ENCODE measurements at places on chromosomes 5 and 9. TPM values are rescaled to one million over a fixed set of nuclear protein-coding genes. Genes with fewer than 3 reads are reported as not detected.

DNA sequence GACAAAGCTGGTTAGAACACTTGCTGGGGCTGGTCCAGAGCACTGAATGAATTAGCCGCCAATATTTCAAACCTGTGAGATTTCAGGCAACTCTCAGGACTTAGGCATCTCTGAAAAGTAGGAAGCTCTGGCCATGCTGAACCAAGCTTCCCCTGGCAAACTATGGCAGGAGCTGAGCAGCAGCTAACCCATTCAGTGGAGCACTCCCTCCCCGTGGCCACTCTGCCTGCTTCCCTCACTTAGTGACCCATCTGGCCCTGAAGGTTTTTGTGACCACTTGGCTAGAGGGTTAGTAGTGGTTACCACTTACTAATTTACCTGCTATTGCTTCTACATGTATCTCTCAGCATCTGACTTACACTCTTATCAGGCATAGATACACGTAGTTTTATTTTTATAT is 25.5 kb downstream of the FOXI1 start:
- no peak for DNase-seq

DNA sequence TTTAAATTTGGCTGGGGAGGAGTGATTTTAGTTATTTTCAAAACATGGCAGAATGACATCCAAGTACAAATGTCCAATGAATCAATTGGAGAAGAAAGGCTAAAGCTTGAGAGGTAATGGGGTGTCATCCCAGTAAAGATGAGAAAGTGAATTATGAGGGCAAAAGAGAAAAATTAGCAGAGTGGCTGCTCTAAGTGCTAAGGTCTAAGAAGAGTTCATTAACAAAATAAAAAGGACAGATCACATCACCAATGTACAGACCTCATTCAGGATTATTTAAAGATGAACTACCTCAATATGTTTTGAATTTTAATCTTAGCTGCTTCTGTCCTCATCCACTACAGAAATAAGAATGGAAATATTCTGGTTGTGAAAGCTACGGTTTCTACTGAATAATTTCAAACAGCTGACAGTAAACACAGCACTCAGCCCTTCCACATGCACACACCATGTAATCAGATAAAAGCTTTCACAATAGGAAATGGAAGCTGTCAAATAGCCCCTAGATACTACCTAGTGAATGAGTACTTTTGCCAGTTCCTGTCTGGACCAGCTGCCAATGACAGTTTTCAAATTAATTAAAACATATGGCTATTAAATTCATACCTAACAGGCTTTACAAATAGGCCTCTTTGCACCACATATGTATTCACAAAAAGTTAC is 171.5 kb downstream of the SSBP2 start:
- no peak for DNase-seq

DNA sequence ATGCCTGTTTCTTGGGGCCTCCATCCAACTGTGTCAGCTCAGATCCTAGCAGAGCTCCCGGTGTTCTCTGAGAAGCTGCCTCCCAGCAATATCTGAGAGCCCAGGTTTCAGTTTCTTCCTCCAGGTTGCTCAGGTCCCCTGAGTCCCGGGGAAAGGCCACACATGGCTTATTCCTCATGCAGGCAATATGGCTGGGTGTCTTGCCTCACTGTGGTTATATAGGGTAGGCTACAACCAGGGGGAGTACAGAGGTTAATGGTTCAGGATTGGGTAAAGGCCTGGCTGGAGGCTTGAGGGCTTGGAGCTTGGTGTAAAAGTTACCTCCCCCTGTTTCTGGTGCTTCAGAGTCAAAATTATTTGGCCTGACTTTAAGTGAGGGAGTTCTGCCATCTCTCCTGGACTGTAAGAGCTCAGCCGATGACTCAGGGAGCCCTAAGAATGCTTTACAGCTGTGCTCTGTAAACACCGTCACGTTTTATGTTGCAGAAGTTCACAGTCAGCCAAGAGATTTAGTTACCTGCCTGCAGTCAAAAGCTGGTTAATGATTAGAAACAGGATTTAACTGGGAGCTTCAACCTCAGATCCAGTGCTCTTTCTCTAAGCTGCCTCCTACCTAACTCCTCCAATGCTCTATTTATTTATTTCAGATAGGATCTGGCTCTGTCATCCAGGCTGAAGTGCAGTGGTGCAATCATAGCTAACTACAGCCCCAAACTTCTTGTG is 24.3 kb upstream of the UBAP2 start:
- peak; percentile 83 for DNase-seq

Gene CDC20B
- not detected for total RNA-seq

Gene TMC1
- not detected for total RNA-seq

Gene SKP1
- 123 TPM for total RNA-seq

DNA sequence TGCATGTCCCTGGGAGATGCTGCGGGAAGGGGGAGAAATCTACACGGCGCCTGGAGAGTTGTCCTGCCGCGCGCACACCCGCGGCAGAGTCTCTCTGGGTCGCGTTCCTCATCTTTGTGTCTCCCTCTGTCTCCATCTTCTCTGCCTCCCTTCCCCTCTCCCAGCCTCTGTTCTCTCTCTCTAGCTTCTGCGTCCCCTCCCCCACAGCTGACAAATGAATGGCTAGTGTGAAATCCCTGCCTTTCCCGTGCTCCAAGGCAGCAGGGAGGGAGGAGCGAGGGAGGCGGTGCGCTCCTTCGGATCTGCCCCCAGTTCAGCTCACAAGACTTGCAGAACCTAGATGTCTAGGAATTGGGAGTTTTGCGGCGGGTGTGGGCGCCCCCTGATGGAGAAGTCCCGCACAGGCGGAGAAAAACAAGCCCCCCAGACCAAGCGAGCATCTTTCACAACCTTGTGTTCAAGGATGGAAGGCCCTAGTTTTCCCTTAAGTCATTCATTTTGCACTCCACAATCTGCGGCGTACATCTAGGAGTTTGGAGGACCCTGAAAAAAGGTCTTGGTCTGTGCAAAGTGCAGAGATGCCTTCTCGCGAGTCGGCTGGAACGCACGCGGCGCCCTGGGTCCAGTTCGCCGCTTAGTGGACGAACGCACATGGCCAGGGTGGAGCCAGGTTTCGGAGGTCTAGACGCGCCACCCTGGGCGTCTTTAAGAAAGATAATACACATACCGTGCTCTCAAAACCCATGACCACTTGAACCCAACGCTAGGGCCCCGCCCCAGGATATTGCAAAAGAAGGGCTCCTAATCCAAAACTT is 2.0 kb downstream of the VCAN start:
- peak; percentile 98 for DNase-seq

DNA sequence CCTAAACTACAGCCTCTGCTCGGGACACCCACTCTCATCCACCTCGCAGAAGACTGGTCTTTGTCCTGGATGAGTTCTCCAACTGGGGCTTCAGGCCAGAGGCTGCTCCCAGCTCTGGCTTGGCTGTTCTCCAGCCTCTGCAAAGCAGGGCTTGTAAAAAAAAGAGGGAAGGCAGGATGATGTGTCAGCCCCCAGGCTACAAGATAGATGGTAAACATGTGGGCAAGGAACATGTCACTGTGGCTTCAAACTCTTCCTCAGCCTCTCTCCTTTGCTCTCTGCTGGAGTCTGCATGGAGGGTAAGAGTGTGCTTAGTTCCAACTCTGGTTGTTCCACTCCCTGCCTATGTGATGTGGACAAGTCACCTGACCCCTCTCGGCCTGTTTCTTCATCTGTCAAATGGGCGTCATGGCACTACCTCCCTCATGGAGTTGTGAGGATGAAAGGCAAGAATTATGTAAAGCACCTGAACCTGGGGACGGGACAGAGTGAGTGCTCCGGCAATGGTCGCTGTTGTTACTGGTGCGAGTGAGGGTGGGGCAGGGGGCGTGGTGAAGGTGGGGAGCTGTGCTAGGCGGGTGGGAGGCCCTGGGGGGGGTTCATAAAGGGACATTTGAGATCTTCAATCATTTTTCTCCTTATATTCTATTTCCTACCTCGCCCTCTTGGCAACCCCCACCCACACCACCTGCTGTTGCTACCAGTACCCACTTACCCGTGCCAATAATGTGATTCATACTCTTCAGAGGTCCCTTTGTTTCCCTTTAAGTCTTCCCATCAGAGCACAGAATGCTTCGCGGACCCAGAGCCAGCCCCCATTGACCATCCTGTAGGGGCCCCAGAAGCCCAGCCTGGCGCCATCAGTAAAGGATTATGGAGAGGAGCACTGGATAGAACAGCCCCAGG is 6.8 kb upstream of the ZNF79 start:
- no peak for DNase-seq

DNA sequence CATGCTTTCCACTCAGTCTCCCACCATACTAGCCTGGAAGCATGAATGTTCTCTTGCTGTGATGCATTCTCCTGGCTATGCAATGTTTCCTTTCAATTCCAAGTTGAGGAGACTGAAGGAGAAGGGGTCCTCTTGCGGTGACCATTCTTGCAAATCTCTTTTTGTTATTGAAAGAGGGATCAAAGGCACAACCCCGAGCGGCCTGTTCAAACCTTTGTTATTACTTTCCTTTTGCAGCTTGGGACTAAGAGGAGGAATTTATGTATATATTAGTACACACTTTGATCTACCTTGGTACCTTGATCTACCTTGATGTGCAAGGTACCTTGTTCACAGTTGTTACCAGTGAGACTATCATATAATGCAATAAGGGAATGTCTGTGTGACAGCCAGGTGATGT is 147.3 kb downstream of the KCTD16 start:
- DNase-seq, result no peak

- DNase-seq, result peak; percentile 60
Observed at GRCh38 chr9:33044677-33045282, 19.7 kb downstream of the DNAJA1 start.

GRCh38 chr5:116002116-116002906 is 30.0 kb upstream of the ARL14EPL start:
- no peak for DNase-seq

- no peak for DNase-seq
Observed at GRCh38 chr5:132020568-132021339, 9.3 kb upstream of the ACSL6 start.

GRCh38 chr5:114948363-114948762 is 221.3 kb downstream of the TRIM36 start:
- DNase-seq, result no peak

- no peak for DNase-seq
Observed at GRCh38 chr9:1267581-1267980, 217.4 kb downstream of the DMRT2 start.

Gene CDX1
- 0.36 TPM for total RNA-seq

DNA sequence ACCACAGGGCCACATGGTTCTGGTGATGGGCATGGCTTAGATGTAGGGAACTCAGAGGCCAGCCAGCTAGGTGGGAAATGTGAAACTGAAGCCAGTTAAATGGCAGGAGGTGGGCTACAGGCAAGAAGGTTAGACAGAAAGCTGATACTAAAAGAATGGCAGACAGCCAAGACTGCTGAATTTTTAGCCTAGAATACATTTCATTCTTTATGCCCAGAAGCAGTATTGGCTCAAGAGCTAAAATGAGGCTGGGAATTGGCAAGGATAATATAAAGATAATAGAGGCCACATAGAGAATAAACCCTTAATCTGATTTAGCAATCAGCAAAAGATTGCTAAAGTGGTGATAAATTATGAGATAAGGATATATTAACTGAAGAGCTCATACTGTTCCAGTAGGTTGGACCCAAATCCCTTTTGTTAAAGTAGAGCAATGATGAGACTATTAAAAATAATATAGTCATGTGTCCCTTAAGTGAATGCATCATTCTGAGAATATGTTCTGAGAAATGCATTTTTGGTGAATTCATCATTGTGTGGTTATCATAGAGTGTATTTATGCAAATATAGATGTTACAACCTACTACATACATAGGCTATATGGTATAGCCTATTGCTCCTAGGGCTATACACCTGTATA is 234.3 kb downstream of the CHSY3 start:
- DNase-seq, result no peak

Gene LSM11
- total RNA-seq, result 4.4 TPM

Gene CD74
- total RNA-seq, result 21.4 TPM

Gene SLC25A51
- total RNA-seq, result 119 TPM

DNA sequence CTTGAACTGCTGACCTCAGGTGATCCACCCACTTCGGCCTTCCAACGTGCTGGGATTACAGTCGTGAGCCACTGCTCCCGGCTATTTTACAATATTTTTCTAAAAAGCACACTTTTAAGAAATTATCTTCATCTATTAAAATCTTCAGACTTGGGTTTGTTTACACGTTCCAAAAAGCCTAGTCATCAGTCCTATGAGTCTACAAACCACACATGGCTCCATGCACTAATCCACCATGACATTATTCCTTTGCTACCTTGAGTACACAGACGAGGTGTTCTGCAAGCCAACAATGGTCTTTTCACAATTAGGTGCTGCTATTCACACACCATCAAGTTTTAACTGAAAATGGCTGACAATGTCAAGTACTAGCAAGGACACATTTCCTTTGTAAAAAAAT is 41.0 kb downstream of the TRPM6 start:
- DNase-seq, result no peak

Gene NEUROG1
- not detected for total RNA-seq

GRCh38 chr9:21708856-21709255 is 93.6 kb upstream of the MTAP start:
- no peak for DNase-seq

Gene CER1
- not detected for total RNA-seq

Gene INSL4
- not detected for total RNA-seq

- peak; percentile 63 for DNase-seq
Observed at GRCh38 chr5:67089200-67089725, 107.3 kb downstream of the CD180 start.

Gene CDH6
- 9.4 TPM for total RNA-seq

- no peak for DNase-seq
Observed at GRCh38 chr5:172113036-172113435, 75.0 kb downstream of the STK10 start.

- DNase-seq, result no peak
Observed at GRCh38 chr5:1179383-1179715, 22.0 kb upstream of the SLC6A19 start.

Gene NDUFA8
- 17.0 TPM for total RNA-seq

Gene FBP1
- not detected for total RNA-seq

Gene TMEM267
- 17.4 TPM for total RNA-seq

Gene RBM18
- 10.0 TPM for total RNA-seq

Gene CNTFR
- not detected for total RNA-seq

Gene KIF27
- 6.2 TPM for total RNA-seq

DNA sequence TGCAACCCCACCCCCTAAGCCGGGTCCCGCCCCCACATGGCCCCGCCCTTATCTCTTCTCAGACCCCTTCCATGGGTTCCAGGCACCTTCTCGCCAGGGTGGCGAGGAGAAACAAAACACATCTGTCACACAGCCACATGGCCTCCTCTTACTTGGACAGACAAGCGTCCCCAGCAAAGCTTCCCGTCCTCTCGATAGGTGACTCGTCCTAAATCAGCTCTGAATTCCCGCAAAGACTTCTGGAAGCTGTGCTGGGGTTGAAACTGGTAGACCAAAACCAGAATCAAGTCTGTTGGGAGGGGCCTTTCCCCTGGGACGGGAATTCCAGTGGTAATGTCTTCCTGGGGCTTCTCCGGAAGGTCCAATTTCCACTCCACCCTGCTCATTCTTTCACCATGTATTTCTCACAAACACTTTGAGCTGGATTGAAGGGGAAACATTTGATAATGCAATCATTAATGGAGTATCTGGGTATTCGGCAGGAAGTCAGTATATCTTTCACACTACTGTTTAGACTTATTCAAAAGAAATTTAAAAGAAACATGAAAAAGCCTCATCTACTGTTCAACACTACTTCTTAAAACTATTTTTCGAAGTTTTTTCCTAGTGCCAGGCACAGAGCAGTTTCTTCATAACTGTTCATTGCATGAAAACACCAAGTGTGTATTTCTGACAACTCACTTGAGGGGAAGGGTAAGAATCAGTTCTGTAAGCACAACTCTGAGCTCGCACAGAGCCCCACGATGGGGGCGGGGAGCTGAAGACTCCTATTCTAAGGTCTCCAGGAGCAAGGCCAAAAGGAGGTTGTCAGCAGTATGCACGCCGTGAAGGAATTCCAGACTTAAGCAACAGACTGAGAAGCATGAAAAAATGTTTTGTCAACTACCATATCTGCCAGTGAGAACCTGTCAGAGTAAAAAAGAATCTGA is 644 bp upstream of the CTNNAL1 start:
- peak; percentile 59 for DNase-seq

Data from osteoblast (primary cell).